ENCODE measurements at places on chromosomes 13 and 19.

- no peak for DNase-seq
These were observed 8.4 kb downstream of the AP1M1 start for GRCh38 chr19:16206046-16206605.

GRCh38 chr19:5447700-5448311 is 7.4 kb upstream of the ZNRF4 start:
- DNase-seq, result no peak

- DNase-seq, result no peak
These were observed 463.0 kb downstream of the TSHZ3 start for GRCh38 chr19:30886222-30886621.

GRCh38 chr19:36013280-36014011 is 567 bp downstream of the ALKBH6 start:
- DNase-seq, result no peak

- DNase-seq, result no peak
These were observed 2.4 kb upstream of the SIGLEC9 start for GRCh38 chr19:51122112-51122981.

GRCh38 chr13:39263531-39263930 is 225.3 kb downstream of the NHLRC3 start:
- no peak for DNase-seq

DNA sequence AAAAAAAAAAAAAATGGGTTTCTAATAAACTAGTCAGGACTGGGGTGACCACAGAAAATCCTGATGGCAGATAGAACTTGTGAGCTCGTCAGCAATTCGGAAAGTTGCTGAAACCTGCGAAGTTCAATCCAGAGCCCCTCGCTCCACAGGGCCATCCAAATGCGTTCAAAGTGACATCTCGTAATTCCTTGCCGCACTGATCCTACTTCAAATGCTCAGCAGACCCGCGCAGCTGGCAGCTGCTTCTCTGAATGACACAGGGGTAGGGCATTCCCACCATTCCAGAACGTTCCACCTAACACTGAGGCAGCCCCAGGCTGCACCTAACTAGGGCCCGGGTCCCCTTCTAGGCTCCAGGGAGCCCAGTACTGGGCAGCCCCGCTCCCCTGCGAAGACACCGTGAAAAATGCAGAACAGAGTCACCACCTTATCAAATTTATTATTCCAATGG is 4.8 kb upstream of the DAPK3 start:
- DNase-seq, result no peak

DNA sequence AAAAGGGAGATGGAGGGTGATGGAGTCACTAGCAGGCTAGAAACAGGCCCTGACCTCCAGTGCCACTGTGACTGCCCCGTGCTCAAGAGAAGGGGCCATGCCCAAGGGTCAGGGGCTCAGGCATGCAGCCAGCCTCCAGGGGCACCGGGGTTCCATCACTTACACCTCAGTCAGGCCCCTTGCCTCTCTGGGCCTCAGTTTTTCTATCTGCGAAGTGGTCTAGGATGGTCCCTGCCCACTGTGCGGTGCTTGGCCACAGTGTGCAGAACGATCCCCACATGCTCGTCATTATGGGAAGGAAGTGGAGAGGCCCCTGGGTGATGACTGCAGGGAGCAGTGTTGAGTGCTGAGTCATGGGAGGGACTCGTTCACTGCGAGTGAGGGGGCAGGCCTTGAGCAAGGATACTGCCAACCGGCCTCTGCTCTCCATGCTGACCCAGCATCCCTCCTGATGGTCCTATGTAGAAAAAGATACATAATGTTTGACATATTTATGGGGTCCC is 23.1 kb downstream of the TMED1 start:
- DNase-seq, result peak; percentile 84

DNA sequence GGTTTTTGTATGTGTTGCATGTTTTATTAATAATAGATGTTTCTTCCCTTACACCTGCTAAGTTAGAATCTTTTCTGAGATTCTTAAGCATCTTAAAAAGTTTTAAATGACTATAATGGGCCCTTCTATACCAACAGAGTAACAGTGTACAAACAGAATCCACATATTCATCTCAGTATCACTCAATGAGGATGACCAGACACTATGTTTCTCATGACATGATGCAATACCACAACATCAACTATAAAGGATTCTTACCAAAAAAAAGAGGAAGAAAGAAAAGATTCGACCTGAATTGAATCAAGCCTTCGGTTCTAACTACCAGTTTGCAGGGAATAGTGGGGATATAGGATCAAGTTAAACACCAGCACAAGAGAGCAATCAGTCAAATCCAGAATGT is 56.5 kb downstream of the INTS6 start:
- DNase-seq, result no peak

DNA sequence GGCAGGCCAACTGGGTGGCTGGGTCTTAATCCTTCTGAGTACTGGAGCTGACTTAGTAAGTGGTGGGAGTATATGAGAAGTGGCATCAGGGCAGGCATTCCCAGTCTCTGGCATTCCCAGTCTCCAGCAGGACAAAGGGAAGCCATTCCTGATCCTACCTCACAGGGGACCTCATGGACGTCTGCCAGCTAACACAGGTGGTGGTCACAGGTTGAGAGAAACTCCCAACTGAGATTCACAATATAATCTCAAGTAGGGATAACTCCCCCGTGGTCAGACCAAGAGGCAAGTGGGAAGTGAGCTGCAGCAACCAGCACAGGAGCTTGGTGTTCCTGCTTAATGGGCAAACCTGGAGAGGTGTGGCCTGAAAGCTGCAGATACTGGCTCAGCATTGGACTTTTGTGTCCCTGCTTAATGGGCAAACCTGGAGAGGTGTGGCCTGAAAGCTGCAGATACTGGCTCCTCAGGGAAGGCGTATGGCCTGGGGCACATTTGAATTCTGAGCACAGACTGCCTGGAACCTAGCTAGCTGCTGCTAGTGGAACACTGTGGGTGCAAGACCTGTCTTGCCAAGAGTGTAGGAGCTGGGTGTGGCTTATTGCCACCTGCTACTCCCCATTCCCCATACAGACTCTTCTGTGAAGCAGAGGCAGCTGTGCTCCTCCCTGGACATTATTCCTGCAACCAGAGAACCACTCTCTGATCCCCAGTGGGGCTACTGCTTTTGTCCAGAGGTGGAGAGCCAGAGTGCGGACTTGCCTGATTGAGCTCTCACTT is 25.9 kb upstream of the OR10H2 start:
- no peak for DNase-seq

DNA sequence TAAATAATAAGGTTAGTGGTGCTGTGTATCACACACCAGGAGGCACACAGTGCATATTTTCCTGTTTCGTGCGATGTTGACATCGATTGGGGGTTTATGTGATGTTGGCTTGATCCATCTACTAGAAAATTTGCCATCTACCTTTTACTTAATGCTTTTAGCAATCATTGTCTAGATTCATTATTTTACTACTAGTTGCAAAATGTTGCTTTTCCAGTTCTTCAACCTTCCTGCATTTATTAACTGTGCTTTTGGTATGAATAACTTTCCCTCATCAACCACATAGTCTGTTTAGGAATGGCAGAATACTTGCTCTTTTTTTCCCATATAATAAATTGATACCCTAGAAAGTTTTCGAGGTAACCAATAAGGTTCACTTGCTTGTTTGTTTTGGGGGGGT is 17.5 kb downstream of the C13orf42 start:
- DNase-seq, result no peak

DNA sequence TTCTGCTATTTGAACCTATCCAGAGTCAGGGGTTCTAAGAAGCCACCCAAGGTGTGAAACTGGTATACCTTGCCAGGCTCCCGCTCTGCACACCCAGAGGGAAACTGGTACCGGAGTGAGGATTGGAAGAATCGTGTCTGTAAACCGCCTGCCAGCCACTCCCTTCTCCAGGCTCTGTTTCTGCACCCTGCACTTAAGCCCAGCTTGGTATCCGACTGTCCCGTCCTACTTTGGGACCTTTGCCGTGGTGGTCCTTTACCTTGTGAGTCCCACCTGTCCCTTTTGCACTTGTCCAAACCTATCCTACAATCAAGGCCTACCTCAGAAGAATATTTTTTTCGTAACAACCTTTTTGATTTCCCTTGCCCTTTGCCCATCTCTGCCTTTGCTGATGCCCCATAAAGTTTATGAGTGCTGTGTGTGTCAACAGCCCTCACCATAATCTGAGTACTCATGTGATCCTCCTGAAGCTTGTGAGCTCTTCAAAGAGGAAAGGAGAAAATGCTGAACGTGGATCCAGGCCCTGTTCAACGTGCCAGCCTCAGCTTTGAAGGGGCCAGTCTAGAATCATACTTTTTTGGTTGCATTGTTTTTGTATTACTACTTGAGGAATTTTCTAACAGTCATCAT is 44.7 kb downstream of the GARRE1 start:
- no peak for DNase-seq

DNA sequence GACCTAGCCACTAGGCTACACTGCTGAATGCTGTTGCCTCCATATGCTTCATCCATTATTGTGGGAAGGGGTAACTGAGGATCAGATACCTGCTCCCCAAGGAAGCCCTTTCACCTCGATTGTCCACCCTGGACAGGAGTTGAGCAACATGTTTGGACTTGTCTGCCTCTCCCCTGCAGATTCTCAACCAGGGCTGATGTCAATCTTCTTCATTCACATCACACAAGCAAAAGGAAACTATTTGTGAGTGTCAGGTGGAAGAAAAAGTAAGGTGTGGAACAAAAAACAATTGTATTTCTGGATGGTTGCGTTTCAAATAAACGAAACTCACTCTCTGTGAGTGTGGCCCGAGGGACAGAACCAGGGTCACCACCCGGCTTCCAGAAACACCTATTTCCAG is 29.5 kb upstream of the MUC16 start:
- no peak for DNase-seq

- DNase-seq, result no peak
These were observed 1741.5 kb downstream of the PCDH9 start for GRCh38 chr13:65488606-65489005.

DNA sequence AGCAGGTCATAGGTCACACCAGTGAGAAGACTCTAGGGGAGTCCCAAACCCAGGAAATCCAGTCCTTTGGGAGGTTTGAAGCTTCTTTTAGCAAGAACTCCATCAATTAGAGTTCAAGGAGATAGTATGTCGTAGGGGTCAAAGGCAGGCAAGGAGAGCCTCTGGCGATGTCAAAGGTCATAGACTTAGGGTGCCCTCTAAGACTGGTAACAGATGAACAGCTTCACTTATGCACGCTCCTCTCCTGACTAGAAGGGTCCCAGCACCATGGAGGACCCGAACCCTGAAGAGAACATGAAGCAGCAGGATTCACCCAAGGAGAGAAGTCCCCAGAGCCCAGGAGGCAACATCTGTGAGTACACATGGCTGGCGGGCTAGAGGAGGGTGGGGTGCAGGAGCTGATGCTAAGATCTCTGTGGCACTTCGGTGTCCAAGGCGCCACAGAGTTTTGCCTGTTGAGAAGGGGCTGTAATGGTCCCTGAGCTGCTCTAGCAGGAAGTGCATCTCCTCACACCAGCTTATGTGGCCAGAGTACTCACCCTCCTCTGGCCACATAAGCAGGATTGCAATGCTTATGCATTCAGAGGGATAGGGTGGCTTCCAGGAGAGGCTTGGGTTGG is 557 bp downstream of the ZNF576 start:
- no peak for DNase-seq

DNA sequence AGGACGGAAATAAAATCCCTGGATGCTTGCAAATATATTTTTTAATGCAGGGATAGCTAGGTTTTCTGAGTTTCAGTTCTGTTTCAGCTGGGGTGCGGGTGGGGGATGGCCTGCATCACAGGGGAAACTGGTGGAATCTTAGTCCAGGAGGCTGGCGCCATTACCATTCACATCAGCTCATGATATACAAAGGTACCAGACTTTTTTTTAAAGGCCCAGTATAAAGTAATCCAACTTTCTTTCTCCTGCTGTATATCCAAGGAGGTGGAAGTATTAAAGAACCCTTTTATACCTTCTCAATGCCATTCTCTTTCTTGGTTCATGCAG is 343.8 kb downstream of the KCNRG start:
- no peak for DNase-seq

GRCh38 chr13:32454886-32455593 is 27.1 kb upstream of the N4BP2L1 start:
- DNase-seq, result no peak

DNA sequence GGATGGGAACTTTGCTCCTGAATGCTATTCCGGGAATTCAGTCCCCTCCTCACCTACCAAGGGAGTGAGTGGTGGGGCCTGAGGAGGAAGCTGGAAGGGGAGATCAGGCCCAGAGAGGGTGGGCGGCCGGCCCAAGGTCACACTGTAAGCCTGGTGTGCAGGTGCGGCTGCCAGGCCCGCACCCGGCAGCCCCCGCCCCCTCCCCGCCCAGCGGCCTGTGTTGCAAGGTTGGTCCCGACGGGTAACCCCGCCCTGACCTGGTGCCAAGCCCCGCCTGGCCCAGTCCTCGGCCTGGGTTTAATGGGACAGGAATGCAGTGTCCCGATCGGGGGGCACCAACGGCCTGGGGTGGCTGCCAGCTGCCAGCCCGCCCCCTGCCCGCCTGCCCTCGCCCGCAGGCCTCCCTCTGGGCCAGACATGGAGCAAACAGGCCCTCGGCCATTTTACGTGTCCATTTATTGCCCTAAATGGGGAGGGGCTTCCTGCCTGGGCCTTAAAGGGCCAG is 5.5 kb downstream of the ZBTB7A start:
- no peak for DNase-seq

DNA sequence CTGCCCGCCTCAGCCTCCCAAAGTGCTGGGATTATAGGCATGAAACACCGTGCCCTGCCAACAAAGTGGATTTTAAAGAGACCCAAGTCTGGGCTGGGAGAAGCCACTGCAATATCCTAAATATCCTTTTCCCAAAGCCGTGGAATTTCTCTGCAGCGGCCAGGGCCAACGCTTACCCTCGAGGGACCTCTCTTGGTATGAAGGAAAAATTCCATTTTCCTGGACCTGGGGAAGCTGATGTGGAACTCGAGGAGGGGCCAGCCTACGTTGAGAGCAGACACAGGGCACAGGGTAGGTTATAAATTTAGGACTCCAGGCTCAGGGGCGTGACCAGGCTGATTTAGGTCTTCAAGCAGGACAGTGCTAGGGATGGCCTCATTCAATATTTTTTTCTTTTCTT is 17.7 kb upstream of the UPF1 start:
- no peak for DNase-seq

DNA sequence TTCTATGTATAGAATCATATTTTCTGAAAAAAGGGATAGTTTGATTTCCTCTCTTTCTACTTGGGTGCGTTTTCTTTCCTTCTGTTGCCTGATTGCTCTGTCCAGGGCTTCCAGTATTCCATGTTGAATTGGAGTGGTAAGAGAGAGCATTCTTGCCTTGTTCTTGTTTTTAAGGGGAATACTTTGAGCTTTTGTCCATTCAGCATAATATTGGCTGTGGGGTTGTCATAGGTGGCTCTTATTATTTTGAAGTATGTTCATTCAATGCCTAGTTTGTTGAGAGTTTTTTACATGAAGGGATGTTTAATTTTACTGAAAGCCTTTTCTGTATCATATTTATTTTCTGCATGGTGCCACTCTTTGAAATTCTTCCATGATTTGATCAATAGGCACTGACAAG is 173.5 kb upstream of the IRS2 start:
- DNase-seq, result no peak

Measured in non-pigmented ciliary epithelial cell (primary cell).